ENCODE measurements at places on chromosomes 3 and 15. TPM values are rescaled to one million over a fixed set of nuclear protein-coding genes. Genes with fewer than 3 reads are reported as not detected.

CKMT1A gene
- not detected for total RNA-seq

IGSF11 gene
- total RNA-seq, result not detected

MYH15 gene
- total RNA-seq, result under 0.01 TPM

CSPG4 gene
- total RNA-seq, result 0.19 TPM

PLA2G4E gene
- not detected for total RNA-seq

ARRDC4 gene
- 3.1 TPM for total RNA-seq

STRIT1 gene
- not detected for total RNA-seq

ROPN1 gene
- total RNA-seq, result not detected

HHLA2 gene
- under 0.01 TPM for total RNA-seq

GP9 gene
- total RNA-seq, result not detected

KAT2B gene
- total RNA-seq, result 18.7 TPM

SEMA3B gene
- total RNA-seq, result 0.51 TPM
